ENCODE measurements at places on chromosomes 12 and 14.

DNA sequence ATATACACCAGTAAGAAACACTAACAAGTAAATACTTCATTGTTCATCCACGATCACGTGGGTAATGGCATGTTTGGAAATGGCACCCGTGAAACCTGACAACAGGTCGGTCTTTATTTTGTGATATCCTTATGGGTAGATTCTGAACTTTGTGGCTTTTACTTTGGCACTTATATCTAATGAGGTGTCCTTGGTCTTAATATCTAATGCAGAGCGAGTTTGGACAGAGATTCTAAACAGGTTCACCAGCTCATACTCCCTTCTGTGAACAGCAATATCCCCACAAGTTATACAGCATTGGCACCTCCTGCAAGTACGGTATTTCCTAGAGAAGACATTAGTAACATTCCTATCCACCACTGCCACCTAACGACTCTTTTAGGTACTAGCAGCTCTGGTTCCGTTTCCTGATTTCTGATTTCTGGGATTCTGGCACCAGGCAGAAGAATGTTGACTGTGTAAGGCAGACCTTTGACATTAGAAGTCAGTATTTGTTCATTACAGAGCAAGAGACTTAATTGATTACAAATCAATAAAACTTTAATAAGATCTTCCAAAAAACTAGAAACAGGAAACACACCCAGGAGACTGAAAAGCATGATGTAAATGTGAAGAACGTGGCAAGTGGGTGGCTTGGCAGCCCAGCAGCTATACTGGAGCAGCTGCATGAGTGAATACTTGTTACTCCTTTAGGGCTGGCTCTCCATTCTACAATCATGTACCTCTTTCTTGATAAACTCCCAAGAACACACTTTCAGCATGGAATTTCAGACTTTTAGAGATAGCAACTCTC, 2.5 kb downstream of the ANG start:
- DNase-seq: no peak

- no peak for DNase-seq
Observed at GRCh38 chr14:75459099-75459741, 31.4 kb downstream of the JDP2 start.

- no peak for DNase-seq
Observed at GRCh38 chr14:50874757-50875156, 2.9 kb downstream of the ABHD12B start.

DNA sequence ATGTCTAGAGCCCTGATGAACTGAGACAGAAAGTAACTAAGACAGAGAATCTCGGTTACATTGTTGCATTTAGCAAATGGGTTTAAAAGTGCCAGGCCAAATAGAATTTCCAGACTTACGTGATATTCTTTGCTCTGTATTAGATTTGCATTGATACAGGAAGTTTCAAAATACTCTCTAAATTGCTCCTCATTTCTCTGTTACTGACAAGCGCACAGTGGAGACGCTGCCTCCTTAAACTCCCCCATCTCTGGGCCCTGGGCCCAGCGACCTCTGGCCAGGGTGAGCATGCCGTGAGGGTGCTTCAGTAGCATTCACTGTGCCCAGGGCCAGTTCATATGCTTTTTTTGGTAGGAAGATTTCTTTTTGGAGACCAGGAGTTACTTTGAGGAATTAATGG, 22.9 kb upstream of the EVL start:
- no peak for DNase-seq

DNA sequence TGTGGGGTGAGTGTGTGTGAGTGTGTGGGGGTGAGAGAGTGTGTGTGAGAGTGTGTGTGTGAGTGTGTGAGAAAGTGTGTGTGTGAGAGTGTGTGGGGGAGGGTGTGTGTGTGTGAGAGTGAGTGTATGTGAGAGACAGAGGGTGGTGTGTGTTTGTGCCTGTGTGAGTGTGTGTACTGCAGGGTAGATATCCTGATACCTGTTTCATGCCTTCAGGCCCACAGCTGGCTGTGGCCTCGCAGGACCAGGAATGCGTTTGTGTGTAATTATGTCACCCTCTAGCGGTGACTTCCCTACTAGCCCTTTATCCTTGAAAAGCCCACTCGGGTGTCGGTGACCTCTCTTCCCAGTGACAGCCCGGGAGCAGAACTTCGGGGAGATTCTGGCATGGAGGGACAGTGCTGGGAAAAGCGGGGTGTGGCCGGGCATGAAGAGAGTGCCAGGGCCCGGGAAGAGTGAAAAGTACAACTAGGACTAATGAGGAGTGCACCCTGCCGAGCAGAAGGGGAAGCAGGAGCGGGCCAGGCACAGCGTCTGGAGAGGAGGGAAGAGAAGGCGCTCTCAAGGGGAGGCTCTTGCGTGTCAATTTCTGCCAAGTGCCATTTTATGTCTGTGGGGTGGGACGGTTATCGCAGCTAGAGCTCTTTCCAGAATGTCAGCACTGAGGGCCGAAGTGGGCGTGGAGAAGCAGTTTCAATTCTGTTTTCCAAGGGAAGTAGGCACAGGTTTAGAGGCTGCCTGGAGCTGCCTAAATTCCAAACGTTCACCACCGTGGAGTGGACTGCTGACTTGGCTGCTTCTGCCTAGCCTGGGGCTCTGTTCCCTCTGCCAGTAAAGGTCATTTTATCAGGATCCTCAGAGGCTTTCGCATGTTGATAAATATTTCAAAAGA, 11.0 kb upstream of the FBXL14 start:
- no peak for DNase-seq

GRCh38 chr14:102389246-102389645, 26.5 kb downstream of the TECPR2 start:
- DNase-seq: no peak

GRCh38 chr14:56118611-56119181, 485 bp downstream of the PELI2 start:
- DNase-seq: no peak

GRCh38 chr14:73753124-73753886, 39.1 kb upstream of the PNMA1 start:
- no peak for DNase-seq

DNA sequence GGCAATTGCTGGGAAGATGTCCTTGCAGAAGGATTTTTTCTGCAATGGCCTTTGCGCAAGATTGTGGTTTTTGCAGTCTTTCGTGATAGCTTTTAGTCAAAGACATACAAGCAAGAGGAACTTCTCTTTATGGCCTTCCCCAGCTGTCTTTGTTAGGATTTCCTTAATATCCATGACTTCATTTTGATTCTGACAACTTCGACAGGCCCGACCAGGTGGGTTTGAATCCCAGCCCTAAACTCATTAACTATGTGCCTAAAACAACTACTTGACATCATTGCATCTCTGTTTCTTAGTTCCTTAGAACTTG, 13.3 kb upstream of the VRK1 start:
- DNase-seq: no peak

DNA sequence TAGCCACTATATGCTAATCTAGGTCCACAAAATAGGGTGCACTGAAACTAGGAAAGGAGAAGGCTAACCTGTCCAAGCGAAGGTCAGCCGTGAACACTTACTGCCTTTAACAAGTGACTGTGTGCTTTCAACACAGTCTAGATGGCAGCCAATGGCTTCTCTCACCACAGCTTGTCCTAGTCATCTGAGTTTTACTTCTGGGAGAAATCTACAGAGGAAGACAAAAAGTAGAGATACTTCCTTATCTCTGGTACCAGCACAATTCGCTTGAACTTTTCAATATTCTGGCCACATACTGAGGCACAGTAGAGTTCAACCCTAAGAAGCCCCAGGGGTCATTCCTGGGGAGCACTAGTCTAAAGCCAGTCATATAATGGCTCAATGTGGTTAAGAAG, 176.9 kb downstream of the BTG1 start:
- no peak for DNase-seq

DNA sequence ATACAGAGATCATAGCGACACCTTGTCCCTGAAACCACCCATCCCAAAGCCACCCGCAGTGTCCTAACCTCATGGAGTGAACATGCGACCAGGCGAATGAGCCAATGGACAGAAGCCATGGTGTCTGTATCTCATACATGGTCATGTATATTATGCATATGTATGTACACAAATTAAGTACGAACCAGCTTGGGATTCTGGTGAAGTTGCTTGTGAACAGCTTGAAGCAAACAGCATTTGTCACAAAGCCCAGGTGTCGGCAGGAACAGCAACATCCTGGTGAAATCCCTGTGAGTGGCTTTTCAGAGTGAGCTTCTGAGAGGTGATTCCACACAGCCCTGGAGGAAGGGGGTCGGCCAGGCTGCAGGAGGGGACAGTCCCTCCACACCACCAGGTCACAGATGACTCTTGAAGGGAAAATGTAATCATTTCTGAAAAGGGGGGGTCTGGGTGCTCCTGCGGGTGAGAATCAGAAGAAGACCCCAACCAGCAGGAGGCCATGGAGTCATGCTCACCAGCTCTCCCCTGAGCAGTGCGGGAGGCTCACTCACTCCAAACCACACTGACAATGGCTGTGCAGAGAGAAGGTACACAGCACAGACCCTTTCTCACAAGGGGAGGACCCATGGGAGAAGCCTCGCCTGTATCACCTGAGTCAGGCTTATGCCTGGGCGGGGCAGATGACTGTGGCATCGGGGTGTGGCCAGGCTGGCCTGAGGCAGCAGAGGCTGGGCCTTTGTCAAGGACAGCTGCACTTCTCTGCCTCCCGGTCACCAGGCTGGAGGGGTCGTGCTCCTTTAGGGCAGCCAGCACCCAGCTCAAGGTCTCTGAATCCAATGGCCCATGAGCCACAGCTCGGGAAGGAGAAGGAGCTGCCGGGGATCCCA, 14.3 kb downstream of the CHGA start:
- no peak for DNase-seq

DNA sequence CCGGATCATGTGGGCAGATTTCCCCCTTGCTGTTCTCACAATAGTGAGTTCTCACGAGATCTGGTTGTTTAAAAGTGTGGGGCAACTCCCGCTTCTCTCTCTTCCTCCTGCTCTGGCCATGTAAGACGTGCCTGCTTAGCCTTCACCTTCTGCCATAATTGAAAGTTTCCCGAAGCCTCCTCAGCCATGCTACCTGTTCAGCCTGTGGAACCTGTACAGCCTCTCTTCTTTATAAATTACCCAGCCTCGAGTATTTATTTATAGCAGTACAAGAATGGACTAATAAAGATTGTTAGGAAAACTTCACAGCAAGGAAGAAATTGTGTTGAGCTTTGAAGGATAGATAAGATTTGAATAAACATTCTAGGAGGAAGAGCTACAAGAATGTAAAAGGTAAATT, 52.1 kb downstream of the KDM5A start:
- DNase-seq: no peak

GRCh38 chr12:120012067-120012621, 23.1 kb downstream of the BICDL1 start:
- peak; percentile 31 for DNase-seq

- DNase-seq: no peak
Observed at GRCh38 chr14:91351512-91351862, 66.1 kb downstream of the CCDC88C start.

DNA sequence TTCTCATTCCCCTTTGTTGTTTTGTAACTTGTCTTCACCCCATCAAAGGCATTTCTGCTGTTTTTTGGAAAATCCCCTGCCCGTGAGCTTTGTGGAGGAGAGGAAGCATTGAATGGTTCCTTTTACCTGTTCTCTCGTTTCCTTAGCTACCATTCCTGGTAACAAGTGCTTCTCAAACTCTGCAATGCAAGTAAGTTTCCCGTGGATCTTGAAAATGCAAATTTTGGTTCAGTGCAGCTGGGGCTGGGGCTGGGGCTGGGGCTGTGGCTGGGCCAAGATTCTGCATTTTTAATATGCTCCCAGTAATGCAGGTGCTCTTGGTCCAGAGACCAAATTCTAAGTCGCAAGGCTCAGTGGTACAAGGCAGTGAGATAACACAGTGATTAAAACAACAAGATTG, 151.6 kb downstream of the TTLL5 start:
- no peak for DNase-seq

- no peak for DNase-seq
Observed at GRCh38 chr12:25319233-25319984, 68.7 kb upstream of the KRAS start.

GRCh38 chr12:48814262-48815125, 3.8 kb upstream of the CACNB3 start:
- DNase-seq: peak; percentile 51

- DNase-seq: no peak
Observed at GRCh38 chr14:65709576-65709975, 297.0 kb downstream of the FUT8 start.

DNA sequence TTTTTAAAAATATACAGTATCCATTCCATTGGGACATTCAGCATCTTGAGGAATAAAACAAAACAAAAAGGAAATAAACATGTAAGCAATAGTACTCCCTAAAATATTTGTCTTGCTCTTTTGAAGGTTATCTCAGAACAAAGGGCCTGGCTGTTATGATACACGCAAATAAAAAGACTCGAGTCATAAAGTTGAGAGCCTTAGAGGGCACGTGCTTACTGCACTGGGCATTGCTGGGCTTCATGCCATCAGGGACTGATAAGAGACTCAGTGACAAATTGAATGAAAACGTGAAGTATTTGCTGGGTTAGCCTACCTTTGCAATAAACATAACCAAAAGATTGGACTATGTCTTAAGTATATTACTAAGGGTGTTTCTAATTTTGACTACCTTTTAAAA, 118.9 kb downstream of the SLC35F4 start:
- DNase-seq: no peak

DNA sequence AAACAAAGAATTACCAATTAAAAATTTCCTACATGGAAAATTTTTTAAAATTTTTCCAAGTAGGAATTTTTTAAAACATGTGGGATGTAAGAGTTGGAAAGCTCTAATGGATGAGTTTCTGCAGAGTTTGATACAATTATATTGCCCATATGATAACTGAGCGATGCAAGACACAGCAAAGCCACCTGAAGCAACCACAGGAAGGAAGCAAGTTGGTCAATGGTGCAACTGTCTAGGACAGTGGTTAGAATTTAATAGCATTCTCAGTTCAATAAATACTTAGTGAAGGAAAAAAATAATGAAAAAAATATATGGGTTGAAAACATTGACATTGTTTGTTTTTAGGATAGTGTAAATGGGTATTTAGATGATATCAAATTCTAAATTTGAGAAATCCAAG, 178.6 kb upstream of the GARIN2 start:
- no peak for DNase-seq

DNA sequence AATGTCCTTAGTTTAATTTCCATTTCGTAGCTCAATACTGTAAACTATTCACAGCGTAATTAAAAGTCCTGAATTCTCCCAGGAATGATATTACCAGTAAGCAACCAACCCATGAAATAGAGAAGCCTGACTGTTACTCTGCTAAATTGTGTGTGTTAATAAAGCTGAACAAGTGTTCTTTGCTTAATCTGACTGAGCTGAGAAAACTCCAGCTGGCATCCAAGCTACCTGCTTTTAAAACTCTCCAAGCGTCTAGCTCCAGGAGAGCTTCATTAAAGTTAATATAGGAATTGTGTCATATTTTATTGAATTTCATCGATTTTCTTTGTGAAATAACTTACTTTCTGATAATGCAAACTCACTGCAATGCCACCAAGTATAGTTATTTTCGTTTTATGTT, 524.4 kb downstream of the SLC16A7 start:
- DNase-seq: no peak

GRCh38 chr14:95529216-95529615, 5.6 kb upstream of the GLRX5 start:
- no peak for DNase-seq

DNA sequence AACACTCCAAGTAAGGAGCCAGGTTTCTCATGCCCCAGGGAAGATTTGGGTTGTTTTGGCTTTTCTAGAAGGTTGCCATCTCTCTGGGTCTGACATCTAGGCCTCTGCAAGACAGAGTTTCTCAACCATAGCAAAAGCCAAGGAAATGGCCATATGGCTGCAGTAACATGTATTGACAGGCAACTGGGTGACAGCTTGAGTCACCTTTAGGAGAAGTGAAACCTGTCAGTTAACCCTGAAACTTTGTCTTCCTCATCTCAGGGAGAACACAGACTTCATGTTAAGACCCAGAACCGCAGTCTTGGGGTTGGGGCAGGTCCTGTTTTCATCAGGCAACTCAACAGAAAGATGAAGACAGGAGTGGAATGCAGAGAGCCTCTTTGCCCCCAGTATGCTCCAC, 46.0 kb upstream of the PLBD1 start:
- no peak for DNase-seq

All from stimulated activated CD8-positive, alpha-beta memory T cell treated with anti-CD3 and anti-CD28 coated beads, Interleukin-7, amount 100 ng/mL, for 1 hour (primary cell).